Stimulated activated naive CD4-positive, alpha-beta T cell treated with Interleukin-2 at 50 U/mL for 16 hours (primary cell): ENCODE measurements at places on chromosomes 4 and X.

DNA sequence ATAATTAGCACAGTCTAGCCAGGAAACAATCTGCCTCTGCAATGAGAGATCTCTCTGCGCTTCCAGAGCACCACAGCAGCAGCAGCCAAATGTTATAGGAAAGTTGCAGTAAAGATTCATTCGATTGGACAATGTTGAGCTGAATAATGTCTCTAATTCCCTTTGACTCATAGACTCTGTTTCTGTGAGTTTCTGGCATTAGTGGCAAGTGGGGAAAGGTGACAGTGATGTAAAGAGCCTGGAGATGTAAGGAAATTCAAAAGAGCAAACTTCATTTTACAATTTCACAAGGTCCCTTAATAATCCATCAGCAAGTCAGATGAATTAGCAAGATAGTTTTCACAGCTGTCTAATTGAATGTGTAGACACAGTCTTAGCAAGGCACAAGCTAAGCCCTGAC, 184.4 kb downstream of the VEGFC start:
- no peak for DNase-seq

- DNase-seq, result no peak
These were observed 323.5 kb downstream of the PTTG2 start for GRCh38 chr4:38283724-38284123.

DNA sequence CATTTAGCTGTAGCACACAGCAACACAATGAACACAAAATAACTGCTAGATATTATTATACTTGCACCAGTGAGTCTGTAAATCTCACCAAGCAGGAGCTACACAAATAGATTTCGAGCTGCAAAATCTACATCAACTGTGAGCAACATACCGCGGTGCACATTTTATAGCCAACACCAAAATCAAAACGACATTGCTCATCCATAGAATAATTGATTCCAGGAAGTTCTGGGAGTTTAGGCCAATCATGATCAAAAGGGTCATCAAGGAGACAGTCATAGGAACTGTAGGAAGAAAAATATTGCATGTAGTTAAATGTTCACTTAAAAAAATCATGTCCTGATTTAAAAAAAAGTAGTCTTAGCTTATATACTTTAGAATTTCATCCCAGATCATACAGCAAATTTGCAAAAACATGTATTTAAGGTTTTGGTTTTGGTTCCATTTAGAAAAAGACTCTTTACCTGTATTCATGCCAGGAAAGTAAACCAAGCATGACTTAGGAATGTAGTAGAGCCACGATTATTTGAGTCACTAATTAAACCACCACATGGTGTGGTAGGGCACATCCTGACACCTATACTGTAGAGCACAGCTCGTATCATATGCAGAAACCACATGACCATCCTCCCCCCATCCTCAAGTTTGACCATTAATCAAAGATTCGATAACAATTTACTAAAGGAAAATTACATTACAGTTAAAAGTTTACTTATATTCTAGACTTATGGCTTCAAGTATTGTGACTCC, 250.4 kb downstream of the ADAMTS3 start:
- no peak for DNase-seq

GRCh38 chr4:150579551-150580234, 2.3 kb upstream of the MAB21L2 start:
- no peak for DNase-seq

DNA sequence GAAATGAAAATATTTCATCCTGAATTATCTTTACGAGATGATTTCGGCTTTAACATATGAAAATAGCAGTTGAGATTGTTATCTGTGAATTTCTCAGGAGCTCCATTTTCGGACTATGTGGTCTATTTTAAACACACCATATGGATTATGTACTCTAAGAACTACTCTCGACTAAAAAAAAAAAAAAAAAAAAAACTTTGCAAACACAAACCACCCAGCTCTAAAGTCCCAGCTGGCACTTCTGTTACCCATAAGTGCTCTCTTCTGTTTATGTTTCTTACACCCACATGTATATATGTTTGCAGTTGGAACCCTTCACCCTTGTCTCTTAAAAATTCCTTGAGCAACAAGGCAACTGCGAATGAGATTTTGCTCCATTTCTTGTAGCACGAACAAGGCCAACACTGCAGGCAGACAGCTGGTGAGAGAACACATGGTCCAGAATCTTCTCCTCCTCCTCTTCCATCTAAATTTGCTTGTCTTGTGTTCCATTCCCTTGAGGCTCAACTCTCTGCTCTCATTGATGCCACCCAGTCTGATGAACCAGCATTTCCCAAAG, 172.7 kb upstream of the HCCS start:
- no peak for DNase-seq

- no peak for DNase-seq
These were observed 101.4 kb upstream of the RAB40AL start for GRCh38 chrX:102835504-102836146.

DNA sequence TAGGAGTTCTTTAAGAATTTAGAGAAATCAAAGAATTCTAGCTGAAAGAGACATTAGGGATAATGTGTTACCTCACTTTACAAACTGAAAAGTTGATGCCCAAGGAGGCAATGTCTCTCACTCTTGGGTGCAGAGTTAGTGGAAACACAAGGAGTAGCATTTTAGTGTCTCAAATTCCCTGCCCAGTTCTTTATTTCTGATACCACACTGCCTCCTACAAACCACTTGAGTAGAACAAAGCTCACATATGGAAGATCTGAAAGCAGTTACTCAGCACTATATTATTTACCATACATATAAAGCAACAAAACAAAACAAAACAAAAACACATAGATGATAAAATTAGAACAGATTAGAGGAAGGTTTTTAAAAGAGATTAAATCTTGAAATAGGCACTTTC, 124.2 kb downstream of the REELD1 start:
- DNase-seq, result no peak

GRCh38 chr4:88216395-88216794, 58.0 kb upstream of the ABCG2 start:
- DNase-seq, result no peak

DNA sequence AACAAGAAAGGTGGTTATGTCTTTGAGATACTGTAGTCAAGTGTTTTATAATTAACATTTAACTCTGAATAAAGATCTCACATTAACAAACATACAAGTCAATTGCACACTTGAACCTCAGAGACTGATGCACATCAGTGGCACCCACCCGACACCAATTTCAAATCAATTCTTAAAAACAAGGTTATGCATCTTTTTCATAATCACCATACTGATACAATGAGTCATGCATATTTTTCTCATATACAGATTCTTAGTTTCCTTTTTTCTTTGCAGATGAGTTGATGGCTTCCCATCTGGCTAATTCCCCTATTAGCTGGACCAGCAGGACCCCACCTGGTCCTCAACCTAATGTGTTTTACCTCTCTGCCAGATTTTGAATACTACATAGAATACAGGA, 136.2 kb upstream of the RPL34 start:
- DNase-seq, result no peak

- DNase-seq, result no peak
These were observed 118.4 kb downstream of the CHIC1 start for GRCh38 chrX:73681408-73681807.

DNA sequence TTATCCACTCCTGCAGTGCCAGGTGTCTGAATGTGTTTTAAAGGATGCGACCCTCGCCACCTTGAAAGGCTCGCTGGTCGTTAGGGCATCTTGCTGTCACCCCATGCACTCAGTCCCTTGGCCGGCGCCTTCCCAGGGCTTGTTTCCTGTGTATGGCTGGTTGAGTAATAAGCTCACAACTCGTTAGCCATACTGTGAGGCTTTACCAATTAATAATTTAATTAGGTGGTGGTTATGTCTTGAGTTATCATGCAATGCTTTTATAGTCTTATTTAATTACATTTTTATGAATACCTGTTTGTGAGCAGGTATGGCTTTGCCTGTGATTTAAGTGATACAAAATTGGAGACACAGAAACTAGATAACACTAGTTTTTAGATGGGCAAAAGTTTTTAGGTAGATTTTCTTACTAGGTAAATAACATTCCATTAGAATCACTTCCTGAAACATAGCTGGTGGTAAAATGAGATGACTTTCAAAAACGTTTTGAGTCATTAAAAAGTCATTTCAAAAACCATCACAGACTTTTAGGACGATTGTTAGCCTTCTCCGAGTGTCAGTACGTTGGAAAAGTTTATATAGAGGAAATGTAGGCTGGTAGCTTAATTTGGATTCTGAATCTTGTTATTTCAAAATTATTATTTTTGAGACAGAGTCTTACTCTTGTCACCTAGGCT, 18.2 kb downstream of the PTTG2 start:
- DNase-seq, result no peak

GRCh38 chrX:3451571-3451970, 105.1 kb upstream of the MXRA5 start:
- DNase-seq, result no peak

- DNase-seq, result no peak
These were observed 25.4 kb upstream of the ACSL1 start for GRCh38 chr4:184851200-184851541.

GRCh38 chr4:156583265-156583664, 388.3 kb downstream of the PDGFC start:
- DNase-seq, result no peak

GRCh38 chr4:7518871-7519637, 84.3 kb upstream of the PSAPL1 start:
- DNase-seq, result no peak

DNA sequence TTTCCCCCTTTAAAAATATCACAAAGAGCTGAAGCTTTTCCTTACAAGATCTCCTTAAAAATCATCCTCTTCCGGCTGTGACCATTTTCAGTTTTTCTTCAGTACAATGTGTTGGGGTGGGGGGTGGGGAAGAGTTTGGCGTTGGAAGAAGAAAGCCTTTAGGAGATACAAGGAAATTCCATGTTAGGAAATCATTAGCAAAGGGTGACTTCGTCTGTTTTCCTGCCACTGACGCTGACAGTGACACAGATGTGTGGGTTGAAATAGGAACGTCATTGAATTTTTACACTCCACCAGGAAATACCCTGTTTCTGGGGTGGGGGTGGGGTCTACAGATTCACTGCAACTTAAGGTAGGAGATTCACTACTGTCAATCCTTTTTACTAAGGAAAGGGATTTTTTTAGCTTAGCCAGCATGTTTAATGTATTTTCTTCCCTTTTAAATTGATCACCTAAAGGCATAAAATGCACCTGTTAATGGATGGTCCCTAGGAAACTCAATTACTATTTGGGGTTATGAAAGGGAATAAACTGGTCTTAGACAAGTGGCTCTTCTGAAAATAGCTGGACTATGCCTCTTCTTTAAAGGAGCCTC, 3.9 kb downstream of the MAMLD1 start:
- no peak for DNase-seq

DNA sequence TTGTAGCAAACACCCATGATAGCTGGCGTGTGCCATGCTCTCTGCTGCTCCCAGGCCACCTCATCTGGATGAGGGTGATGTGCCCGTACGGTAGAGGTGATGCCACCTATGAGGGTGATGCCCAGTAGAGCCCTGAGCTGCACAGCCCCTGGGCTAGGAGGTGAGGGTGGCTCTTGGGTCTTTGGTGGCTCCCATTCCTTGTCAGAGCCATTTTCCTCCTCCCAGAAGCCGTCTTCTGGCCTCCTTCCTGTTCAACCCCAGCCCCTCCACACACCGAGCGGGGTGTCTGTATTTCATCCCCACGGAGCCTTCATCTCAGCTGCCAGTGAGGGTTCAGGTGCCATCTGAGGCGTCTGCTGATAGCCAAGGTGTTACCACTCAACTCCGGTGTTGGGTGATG, 12.0 kb upstream of the TNIP2 start:
- no peak for DNase-seq

- DNase-seq, result no peak
These were observed 350.8 kb upstream of the KLF3 start for GRCh38 chr4:38313175-38313574.
